ENCODE measurements at places on chromosomes 16 and 17.
A peak's percentile ranks its signal among the peaks of the same experiment; 100 is the strongest.

- no peak for DNase-seq
Observed at GRCh38 chr16:27712251-27712711, 162.3 kb downstream of the KATNIP start.

DNA sequence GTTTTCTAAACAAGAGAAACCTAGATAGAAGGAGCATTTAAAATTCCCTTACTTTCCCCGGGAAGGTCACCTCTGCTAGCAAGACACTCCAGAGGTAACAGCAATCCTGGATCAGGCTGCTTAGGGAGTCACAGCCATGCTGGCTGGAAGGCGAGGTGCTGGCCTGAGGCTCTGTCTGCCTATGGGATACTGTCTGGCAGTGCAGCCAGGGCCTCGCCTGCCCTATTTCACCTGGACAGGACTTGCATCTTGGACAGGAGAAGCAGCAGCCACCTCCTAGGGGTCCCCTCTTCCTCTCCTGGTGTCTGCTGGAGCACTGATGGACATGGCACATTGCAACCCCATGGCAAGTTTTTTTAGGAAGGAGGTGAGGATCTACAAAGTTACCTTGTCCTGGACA, 15.1 kb downstream of the FA2H start:
- DNase-seq = no peak

- DNase-seq = no peak
Observed at GRCh38 chr17:33218698-33219601, 74.1 kb downstream of the ASIC2 start.

DNA sequence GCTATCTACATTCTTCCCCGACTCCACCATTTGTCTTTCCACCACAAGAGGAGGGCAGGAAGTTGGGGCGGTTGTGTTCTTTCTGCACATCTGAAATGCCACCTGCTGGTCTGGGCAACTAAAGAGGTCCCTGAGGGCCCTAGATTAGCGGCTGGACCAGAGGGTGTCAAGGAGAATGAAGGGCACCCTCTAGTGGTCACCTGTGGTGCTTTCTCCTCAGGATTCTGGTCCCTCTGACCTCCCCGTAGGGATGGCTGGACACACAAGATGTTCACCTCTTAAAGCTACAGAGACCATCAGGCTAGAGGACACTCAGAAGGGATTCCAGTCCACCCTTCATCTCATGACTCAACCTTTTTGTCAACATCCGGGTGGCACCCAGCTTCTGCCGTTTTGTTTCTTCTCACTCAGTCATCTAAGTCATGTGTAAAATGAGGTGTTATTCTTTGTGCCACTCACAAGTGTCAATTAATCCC, 2.9 kb upstream of the SCIMP start:
- no peak for DNase-seq

GRCh38 chr16:1271380-1271723, 15.5 kb downstream of the TPSD1 start:
- DNase-seq = no peak

GRCh38 chr16:81556715-81557284, 112.2 kb downstream of the CMIP start:
- no peak for DNase-seq

DNA sequence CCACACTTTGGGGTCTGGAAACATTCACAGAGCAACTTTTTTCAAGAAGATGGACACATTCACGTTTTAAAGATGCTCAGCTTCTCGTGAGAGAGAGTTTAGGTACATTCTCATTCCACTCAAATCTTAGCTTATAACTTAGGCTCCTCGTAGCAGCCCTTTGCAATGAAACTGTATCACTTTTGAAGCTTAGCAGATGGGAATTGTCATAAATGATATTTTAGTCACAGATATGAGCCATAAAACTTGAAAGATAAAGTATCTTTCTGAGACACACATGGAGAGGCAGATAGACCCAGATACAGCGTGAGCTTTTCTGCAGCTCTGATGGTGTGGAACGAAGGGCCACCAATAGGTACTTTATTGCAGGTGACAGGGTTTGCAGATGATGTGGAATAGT, 41.1 kb downstream of the RBFOX1 start:
- no peak for DNase-seq

- DNase-seq = no peak
Observed at GRCh38 chr17:44769647-44770084, 10.9 kb downstream of the ADAM11 start.

DNA sequence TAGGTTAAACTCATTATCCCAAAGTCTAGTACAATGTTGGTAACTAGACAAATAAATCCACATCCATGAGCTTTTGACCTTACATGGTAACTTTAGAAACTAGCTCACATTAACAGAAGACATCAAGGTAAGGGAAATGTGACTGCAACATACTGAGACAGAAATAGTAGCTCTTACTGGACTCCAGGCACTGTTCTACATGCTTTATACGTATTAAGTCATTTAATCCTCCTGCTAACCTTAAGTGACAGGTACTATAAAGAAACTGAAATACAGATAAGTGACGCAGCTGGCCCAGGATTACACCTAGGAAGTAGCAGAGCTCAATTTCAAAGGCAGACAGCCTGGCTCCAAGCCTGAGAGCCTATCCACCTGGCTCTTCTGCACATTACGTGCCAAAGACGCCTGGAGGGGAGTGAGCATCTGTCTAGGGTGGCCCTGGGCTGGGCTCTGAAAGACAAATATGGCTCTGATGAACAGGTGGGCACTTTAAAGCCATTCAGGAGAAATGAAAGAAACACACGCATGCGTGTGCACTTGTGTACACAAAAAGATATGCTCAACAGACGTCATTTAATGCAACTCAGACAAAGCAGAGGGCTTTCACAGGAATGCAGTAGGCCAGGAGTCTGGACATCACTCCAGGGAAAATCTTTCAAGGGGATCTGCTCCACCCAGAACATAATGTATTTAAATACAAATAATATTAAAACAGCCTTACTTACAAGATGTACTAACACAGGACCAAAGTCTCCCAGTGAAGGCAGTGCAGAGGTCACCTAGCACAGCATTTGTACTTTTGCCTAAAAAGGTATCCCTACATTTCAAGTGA, 4.4 kb downstream of the ZC3H7A start:
- no peak for DNase-seq

DNA sequence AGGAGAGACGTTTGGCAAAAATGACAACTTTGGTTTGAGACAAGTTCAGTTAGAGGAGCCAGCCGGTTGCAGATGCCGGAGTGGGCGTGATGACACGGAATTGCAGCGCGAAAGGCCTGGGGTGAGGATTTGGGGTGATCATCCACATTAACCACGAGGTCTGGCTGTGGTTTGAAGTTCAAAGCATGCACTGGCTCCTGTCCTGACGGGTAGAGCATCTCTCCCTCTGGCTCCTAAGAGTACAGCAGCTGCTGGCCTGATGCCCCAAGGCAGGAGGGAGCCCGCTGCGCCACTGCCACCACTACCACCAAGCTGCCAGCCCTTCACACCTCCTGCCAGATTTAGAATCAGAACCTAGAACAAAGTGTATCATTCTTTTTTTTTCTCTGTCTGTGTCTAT, 3.7 kb downstream of the RHBDL3 start:
- DNase-seq = peak; percentile 54
